ENCODE measurements at places on chromosomes 4 and X. TPM values are rescaled to one million over a fixed set of nuclear protein-coding genes. Genes with fewer than 3 reads are reported as not detected.

The SLC7A11 gene
- total RNA-seq: 16.5 TPM

The ADAMTS3 gene
- total RNA-seq: 0.68 TPM

GRCh38 chr4:185656467-185656931 is 121.2 kb upstream of the PDLIM3 start:
- DNase-seq: peak; percentile 18

DNA sequence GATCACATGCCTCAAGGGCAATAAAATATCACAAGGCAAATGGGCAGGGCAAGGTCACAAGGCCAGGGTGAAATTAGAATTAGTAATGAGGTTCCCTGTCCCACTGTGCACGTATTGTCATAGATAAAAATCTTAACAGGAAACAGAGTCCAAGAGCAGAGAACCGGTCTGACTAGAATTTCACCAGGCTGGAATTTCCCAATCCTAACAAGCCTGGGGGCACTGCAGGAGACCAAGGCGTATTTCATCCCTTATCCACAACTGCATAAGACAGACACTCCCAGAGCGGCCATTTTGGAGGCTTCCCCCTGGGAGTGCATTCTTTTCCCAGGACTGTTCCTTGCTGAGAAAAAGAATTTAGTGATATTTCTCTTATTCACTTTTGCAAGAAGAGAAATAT is 25.9 kb upstream of the PRDM5 start:
- no peak for DNase-seq

- no peak for DNase-seq
Measured at GRCh38 chr4:28391877-28392276, 1531.2 kb downstream of the STIM2 start.

Data from dermis blood vessel endothelial cell (primary cell).